ENCODE measurements at places on chromosomes 3 and 15.

- no peak for DNase-seq
Measured at GRCh38 chr3:170021083-170021482, 16.7 kb upstream of the GPR160 start.

DNA sequence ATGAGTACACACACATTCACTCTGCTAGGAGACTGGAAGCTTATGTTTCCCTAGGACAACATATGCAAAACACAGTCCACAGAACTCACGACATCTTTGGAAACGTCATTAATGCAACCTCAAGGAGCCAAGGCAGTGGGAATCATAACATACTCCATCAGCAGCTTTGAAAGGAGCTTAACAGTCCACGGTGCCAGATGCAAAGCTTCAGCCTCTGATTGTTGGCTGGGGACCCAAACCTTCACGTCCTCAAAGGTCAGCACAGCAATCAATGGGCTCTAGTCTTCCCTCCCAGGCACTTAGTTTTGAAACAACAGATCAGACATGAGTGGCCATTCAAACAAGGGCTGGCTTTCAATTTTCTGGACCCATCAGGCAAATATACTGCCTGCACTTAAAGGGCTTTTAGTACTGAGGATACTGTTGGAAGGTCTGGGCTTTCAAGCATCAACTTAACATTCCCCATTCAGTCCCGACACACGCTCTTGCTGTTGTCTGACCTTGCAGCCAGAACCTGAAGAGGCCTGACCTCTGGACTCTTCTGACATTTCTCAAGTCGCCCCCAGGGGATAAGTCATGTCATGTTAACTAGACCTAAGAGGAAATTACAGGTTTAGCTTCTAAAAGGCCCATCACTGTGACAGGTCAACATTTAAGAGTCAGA lies 223.0 kb downstream of the PDZRN3 start:
- DNase-seq = no peak

GRCh38 chr15:41648770-41649169 lies 11.4 kb upstream of the MGA start:
- no peak for DNase-seq

DNA sequence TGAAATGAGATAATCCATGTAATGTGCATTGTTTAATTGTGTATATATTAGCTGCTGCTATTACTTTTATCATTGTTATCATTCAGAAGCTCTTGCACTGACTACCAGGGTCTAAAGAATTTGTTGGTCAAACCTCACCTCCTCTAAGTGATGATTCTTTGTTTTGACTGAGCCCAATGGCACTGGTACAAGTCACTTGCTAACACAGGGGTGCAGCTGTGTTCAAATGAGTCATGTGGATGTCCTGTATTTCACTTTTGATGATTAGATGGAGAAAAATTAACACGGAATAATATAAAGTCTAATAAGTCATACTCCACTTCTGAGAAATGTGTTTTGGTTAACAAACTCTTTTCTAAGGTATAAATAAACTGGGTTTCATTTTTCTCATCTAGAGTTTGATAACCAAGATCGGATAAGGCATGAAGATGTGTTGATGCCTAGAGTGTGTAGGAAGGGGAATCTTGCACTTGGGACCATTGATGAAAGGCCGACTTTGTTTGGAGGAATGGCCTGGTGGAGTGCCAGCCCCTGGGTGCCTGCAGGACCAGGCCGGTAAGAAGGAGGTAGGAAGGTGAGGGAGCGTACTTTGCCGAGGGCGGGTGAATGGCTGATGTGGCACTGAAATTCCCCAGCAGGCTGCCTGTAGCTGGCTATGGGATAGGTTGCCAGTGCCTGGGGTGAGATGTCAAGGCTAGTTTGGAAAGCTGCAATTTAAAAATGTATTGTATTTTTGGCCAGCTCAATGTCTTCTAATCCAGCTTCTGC lies 244.7 kb upstream of the ZPLD1 start:
- DNase-seq = no peak

DNA sequence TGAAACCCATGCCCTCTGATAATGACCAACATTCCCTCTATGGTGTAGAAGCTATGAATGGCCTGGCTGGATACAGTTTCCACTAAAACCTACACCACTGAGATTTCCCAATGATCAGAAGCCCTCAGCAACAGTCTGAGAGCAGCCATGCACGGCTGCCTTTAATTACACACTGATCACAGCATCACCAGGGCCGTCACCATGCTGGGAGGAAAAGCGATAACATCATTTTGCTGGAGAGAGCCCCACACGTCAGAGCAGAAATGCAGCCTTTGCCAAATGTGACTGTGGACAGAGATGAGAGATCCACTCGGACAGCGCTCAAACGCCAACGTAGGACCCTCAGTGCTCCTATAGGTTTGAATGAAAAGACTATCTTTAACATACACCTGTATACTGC lies 135.0 kb downstream of the XXYLT1 start:
- DNase-seq = no peak

- no peak for DNase-seq
Measured at GRCh38 chr3:42497009-42497731, 5.3 kb upstream of the VIPR1 start.

DNA sequence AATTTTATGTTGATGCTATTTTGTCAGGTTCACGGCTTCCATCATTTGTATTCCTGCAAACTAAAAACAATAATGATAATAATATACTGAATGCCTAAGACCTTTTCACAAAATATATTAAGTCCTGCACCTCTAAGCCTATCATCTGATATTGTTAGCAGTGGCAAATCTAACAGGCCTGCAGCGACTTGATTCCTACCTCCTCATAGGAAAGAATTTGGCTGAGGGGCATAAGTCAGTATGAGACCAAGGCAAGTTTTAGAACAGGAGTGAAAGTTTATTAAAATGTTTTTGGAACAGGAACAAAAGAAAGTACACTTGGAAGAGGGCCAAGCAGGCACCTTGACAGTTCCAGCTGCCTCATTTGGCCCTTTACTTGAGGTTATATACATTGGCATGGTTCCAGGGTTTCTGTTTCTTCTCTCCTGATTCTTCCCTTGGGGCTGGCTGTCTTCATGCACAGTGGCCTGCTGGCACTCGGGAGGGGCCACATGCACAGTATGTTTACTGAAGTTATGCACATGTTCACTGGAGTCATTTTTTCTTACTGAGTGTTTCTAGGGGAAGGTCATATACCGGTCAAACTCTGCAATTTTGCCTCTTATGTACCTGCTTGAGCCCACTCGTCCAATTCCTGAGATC lies 418.1 kb downstream of the EPHA6 start:
- no peak for DNase-seq

DNA sequence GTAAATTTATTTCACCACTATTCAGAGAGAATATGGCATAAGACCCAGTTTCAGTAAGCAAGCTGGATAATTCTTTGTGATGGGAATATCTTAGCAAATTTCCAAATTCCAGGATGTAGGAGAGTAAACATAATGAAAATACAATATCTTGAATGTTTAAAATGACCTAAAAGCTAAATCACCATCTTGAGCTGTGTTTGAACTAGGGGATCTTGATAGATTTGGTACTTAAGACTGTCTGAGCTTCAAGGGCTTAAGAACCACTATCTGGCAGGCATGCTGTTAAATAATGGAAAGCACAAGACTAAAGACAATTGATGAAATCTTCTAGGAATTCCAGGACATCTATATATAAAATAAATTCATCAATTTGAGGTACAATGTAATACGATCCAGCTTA lies 217.7 kb downstream of the ATP8B4 start:
- no peak for DNase-seq

GRCh38 chr3:109545746-109546145 lies 208.4 kb upstream of the DPPA4 start:
- DNase-seq = no peak

DNA sequence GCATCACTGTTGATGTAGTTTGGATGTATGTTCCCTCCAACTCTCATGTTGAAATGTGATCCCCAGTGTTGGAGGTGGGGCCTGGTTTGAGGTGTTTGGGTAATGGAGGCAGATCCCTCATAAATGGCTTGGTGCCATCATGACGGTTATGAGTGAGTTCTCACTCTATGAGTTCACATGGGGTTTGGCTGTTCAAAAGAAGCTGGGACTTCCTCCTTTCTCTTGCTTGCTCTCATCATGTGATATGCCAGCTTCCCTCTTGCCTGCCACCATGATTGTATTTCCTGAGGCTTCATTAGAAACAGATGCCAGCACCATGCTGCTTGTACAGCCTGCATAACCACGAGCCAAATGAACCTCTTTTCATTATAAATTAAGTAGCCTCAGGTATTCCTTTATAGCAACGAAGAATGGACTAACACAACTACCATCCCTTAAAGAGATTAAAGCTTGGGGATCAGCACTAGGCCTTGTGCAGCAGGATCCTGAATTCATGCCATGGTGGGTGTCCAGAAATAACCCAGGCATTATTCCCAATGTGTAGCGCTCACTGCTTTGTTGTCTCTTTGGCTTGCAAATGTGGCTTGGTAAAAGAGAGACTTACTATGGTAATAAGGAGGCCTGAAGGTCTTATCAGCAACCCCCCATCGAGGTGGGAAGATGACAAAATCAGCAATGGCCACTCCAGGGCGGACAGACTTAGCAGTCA lies 41.9 kb downstream of the NDUFB4 start:
- no peak for DNase-seq

- DNase-seq = no peak
Measured at GRCh38 chr15:65071381-65071811, 3.6 kb upstream of the RASL12 start.

DNA sequence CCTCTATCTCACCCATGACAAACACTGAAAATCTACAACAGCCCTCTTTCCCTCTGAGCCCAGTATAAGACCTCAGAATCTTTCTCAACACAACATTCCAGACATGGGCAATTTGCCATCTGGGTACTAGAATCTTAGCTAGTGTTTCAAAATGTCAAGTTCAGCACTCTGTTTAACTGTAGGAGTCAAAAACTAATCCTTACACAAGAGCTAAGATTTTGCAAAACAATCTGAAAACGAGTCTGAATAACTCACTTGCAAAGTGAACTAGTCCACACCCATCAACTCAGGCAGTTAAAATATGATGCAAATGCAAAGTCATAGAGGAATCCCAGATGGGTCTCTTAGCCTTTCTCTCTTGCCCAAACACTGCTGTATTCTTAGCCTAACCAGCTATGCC lies 67.8 kb downstream of the GPR176 start:
- DNase-seq = no peak

DNA sequence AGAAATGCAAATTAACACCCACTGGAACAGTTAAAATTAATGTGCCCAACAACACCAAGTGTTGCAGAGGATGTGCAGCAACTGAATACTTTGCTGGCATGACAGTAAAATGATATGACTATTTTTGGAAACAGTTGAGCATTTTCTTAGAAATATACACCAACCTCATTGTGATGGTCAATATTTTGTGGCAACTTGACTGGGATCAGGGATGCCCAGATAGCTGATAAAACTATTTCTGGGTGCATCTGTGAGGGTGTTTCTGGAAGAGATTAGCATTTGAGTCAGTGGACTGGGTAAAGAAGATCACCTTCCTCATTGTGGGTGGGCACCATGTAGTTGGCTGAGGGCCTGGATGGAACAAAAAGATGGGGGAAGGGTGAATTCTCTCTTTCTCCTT lies 57.9 kb downstream of the RPLP1 start:
- no peak for DNase-seq

DNA sequence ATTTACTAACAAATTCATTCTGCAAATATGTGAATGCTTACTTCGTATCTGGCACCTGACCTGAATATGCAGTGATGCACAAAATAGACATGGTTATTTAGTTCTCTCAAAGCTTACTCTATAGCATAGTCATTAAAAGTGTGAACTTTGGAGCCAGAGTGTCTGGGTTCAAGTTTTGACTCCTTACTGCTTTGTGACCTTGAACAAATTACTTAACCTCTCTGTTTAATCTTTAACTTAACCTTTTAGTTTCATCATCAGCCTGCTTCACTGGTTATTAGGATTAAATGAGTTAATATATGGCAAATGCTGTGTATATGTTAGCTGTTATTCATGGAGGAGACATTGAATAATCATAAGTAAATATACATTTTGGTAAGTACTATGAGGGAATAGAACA lies 12.1 kb upstream of the MGA start:
- DNase-seq = no peak

DNA sequence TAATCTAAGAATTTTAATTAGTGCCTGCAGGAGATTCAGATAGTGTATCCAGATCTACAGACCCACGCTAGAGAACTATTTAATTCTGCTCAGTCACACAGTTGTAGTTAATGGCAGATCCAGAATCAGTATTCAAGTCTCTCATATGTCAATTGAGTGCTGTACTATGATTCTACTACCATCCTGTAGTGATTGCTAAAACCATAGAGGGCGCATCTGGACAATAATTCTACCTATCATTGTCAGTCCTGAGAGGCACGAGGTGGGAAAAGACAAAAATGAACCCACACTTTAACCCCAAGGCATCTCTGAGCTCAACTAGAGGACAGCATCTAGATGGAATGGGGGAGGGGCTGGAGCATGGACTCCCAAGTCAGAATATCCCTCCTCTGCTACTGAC lies 22.7 kb downstream of the DHX36 start:
- no peak for DNase-seq

GRCh38 chr3:14741510-14741909 lies 66.6 kb downstream of the C3orf20 start:
- no peak for DNase-seq

DNA sequence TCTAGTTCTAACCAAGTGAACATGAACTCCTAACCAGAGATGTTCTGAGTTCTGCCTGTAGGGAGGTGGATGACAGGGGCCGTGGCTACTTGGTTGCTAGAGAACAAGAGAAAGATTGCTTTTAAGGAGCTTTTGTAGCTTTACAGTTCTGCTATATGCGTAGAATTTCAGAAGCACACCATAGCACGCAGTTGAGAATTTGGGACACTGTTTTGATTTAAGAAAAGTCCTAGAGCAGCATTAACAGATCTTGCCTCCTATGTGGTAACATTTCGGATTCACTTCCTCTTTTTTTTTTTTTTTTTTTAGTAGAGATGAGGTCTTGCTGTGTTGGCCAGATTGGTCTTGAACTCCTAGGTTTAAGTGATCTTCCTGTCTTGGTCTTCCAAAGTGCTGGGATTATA lies 181.7 kb downstream of the TCF12 start:
- no peak for DNase-seq

- DNase-seq = no peak
Measured at GRCh38 chr3:58004973-58005372, 3.2 kb upstream of the FLNB start.

- DNase-seq = no peak
Measured at GRCh38 chr15:65085207-65085753, 8.7 kb downstream of the KBTBD13 start.

GRCh38 chr3:147987549-147987948 lies 578.4 kb downstream of the ZIC1 start:
- no peak for DNase-seq

GRCh38 chr3:131957511-131957910 lies 77.3 kb downstream of the CPNE4 start:
- DNase-seq = no peak

DNA sequence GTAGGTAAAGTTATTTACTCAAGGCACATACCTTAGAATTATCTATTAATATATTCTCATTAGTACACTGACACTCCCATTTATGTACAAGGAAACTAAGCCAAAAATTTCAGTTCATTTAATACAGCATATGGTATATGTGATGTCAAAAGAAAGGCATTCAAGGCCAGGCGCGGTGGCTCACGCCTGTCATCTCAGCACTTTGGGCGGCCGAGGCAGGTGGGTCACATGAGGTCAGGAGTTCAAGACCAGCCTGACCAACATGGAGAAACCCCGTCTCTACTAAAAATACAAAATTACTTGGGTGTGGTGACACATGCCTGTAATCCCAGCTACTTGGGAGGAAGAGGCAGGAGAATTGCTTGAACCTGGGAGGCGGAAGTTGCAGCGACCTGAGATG lies 435.2 kb downstream of the GBE1 start:
- DNase-seq = no peak

- DNase-seq = no peak
Measured at GRCh38 chr3:136952292-136952691, 5.5 kb upstream of the IL20RB start.

Data from NCI-H510A (cell line).